ENCODE measurements at places on chromosomes 12 and 14.

GRCh38 chr14:92950773-92951172 lies 27.8 kb downstream of the CHGA start:
- no peak for DNase-seq

- no peak for DNase-seq
Measured at GRCh38 chr12:113162102-113163029, 12.8 kb downstream of the CFAP73 start.

- DNase-seq: no peak
Measured at GRCh38 chr12:117140397-117141096, 41.3 kb upstream of the TESC start.

DNA sequence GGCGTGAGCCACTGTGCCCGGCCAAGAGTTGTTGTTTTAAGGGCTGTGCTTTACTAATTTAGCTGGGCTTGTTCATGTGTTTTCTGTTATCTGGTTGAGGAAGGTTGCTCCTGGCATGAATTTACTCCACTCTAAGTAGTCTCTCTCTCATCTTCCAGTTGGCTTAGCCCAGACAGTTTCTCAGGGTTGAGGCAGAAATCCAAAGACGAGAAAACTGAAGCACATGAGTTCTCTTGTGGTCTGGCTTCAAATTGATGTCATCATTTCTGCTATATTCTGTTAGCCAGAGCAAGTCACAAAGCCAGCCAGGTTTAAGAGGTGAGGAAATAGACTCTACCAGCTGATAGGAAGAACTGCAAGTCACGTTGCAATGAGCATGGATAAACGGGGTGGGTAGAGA lies 57.9 kb downstream of the E2F7 start:
- DNase-seq: no peak

DNA sequence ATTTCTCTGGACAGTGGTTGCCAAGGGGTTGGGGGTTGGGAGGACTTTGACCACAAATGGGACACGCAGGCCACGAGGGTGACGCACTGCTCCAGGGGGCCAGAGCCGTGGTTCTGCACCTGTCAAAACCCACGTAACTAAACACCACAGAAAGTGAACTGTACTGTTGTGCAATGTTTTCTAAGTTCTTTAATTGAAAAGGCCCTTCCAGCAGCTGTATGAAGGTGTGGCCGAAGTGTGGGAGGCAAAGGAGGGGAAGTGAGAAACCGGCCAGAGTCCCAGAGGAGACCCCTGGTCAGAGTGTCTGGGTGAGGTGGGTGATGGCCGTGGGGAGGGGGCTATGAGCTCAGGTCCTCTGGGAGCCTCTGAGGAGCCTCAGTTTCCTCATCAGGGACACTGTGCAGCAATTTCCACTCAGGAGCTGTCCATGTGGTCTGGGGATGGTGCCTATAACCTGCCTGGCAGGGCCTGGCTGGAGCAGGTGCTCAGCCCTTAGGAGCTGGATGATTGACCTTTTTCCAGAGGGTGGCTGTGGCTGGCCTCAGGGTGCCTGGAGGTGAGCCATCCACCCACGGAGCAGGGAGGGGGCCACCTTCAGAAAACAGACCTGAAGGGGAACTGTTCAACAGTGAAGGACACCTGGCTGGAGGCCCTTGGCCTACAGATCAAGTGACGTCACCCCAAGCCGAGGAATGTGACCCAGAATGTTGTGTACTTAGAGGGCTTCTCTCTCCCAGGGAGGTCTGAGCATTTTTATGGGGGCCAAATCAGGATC lies 9.8 kb upstream of the BDKRB2 start:
- no peak for DNase-seq
